ENCODE measurements at places on chromosomes 13 and 19.

DNA sequence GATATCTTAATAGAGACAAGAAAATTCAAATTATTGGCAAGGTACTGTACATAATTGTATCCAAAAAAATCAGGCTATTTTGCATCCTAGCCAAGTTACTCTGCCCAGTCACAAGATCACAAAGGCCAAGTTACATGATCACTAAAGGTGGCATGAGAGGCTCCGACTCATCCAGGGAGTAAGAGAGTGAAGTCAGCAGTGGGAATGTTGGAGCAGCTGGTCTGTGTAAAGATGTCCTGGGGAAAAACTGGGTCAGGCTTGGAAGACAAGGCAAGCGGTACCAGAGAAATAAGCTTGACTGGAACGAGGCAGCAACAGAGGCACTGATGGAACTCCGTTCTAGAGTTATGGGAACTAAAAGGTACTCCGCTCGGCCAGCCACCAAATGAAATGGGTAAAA is 50.2 kb upstream of the PSG2 start:
- no peaks in the 10 kb centered on the region for H3K4me1 ChIP-seq
- DNase-seq, result no peak
- H3K27ac ChIP-seq, result no peak overlapping the region
- H3K27me3 ChIP-seq, result no peaks in the 10 kb centered on the region

- H3K36me3 ChIP-seq, result no peaks in the 10 kb centered on the region
- H3K27ac ChIP-seq, result no peak overlapping the region
- no peak overlapping the region for H3K4me3 ChIP-seq
- H3K4me1 ChIP-seq, result no peaks in the 10 kb centered on the region
- DNase-seq, result no peak
- H3K27me3 ChIP-seq, result no peaks in the 10 kb centered on the region
Observed at GRCh38 chr13:38767506-38768265, 80.8 kb downstream of the FREM2 start.

GRCh38 chr19:51047031-51047335 is 12.2 kb upstream of the KLK12 start:
- H3K36me3 ChIP-seq, result no peaks in the 10 kb centered on the region
- H3K27ac ChIP-seq, result no peak overlapping the region
- H3K4me1 ChIP-seq, result no peaks in the 10 kb centered on the region

- no peaks in the 10 kb centered on the region for H3K27me3 ChIP-seq
- no peaks in the 10 kb centered on the region for H3K4me1 ChIP-seq
- H3K4me3 ChIP-seq, result no peak overlapping the region
- H3K27ac ChIP-seq, result no peak overlapping the region
Observed at GRCh38 chr13:42125046-42125445, 76.6 kb downstream of the DGKH start.

- H3K27ac ChIP-seq, result no peak overlapping the region
- peaks cover 2% of the 10 kb centered on the region for H3K36me3 ChIP-seq
- no peak overlapping the region for H3K4me3 ChIP-seq
- no peak for DNase-seq
Observed at GRCh38 chr19:8302357-8302691, 5.8 kb downstream of the CD320 start.

- no peaks in the 10 kb centered on the region for H3K27me3 ChIP-seq
- no peaks in the 10 kb centered on the region for H3K4me1 ChIP-seq
- no peaks in the 10 kb centered on the region for H3K36me3 ChIP-seq
- no peak overlapping the region for H3K27ac ChIP-seq
Observed at GRCh38 chr19:31502536-31503170, 153.4 kb upstream of the TSHZ3 start.

- no peaks in the 10 kb centered on the region for H3K27me3 ChIP-seq
- H3K36me3 ChIP-seq, result peaks cover 39% of the 10 kb centered on the region
- peaks cover 12% of the 10 kb centered on the region for H3K4me1 ChIP-seq
Observed at GRCh38 chr19:14091813-14092462, 1.4 kb upstream of the SAMD1 start.

- no peak overlapping the region for H3K4me3 ChIP-seq
- no peak for DNase-seq
Observed at GRCh38 chr13:49777746-49778614, 14.5 kb downstream of the KPNA3 start.

GRCh38 chr13:20525144-20525600 is 485 bp downstream of the CRYL1 start:
- H3K27me3 ChIP-seq, result no peaks in the 10 kb centered on the region
- H3K4me1 ChIP-seq, result peaks cover 21% of the 10 kb centered on the region
- peak overlapping the region; percentile 68 for H3K27ac ChIP-seq

GRCh38 chr19:51084505-51084904 is 1.8 kb upstream of the KLK14 start:
- H3K27ac ChIP-seq, result no peak overlapping the region
- H3K27me3 ChIP-seq, result no peaks in the 10 kb centered on the region
- H3K4me1 ChIP-seq, result no peaks in the 10 kb centered on the region
- H3K36me3 ChIP-seq, result no peaks in the 10 kb centered on the region
- no peak overlapping the region for H3K4me3 ChIP-seq

DNA sequence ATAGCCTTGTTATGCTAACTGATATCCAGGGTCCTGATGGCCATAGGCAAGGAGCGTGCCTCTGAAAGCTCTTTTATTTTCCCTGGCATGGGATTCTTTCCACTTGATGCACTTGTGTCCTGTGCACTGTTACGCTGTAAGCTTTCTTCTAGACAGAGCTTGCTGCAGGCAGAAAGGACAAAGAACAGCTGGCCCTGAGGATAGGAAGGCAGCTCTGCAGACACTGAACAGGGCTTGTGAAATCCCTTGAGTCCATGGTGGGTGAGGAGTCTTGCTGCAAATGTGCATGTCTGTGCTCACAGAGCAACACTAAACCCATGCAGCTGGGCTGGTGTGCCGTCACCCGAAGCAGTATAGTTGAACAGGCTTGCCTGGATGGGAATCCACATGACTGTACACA is 126.6 kb downstream of the AKAP11 start:
- H3K27me3 ChIP-seq, result no peaks in the 10 kb centered on the region
- no peak for DNase-seq
- H3K4me3 ChIP-seq, result peak overlapping the region; percentile 21
- peak overlapping the region; percentile 58 for H3K27ac ChIP-seq
- peaks cover 31% of the 10 kb centered on the region for H3K36me3 ChIP-seq

DNA sequence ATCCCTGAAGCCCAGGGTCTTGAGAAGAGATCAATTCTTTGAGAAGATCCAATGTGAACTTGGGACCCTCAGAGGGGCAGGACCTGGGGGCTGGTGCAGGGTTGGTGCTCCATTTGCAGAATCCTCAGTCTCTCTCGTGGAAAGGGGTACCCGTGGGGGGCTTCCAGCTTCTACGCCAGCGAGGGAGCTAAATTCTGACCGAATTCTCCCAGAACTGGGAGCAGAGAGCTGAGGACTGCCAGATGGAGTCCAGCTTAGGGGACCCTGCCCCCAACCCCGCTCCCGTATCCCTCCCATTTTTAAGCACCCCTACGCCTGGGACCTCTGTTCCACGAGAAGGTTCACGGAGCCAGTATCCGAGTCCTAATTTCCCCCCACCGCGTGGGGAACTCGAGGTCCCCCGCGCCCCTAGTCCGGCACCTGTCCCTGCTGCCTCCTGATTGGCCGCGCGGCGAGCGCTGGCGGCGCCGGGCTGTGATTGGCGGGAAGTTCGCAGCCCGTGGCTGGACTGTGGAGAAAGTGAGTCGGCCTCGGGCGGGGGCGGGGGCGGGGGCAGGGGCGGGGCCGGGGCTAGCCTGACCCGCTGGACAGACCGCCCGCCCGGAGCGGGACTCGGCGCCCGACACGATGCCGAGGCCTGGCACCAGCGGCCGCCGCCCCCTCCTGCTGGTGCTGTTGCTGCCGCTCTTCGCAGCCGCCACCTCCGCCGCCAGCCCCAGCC is 4.4 kb upstream of the LTBP4 start:
- H3K36me3 ChIP-seq, result peaks cover 3% of the 10 kb centered on the region
- H3K4me1 ChIP-seq, result peaks cover 40% of the 10 kb centered on the region
- DNase-seq, result peak; percentile 52

GRCh38 chr19:15587663-15588062 is 27.4 kb upstream of the CYP4F8 start:
- H3K4me3 ChIP-seq, result no peak overlapping the region
- no peak for DNase-seq
- no peaks in the 10 kb centered on the region for H3K36me3 ChIP-seq
- no peaks in the 10 kb centered on the region for H3K4me1 ChIP-seq
- no peak overlapping the region for H3K27ac ChIP-seq

DNA sequence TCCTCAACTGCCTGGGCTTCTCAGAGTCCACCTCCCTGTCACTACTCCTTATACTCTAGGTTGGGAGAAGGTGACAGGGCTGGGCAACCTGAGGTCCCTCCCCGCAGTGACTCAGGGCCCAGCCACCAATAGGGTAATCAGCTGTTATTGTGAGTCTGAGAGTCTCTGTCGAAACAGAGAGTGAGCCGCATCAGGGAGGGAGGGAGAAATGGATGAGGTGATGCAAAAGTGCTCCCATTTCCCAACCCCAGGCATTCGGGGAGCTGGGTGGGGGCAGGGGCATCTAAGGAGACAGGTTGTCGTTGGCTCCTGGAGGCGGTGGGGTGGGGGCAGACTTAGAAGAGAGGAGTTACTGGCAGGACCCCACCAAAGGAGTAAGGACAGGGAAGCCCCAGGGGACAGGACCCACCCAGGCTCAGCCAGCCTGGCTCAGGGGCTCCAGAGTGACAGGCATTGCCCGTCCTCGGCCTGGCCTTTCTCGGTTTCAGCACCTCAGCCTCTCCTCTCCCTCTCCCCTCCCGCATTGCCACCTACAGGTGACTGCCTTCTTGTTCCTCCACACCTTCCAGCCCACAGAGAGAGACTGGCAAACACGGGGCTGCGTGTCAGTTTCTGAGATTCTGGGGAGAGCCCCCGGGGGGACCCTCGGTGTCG is at the start of gene DMKN:
DMKN (minus strand) TSS at position 22 of the 654 bp plus-strand sequence. CDS start 174 bp downstream, outside the sequence.
- H3K4me1 ChIP-seq, result peaks cover 8% of the 10 kb centered on the region
- H3K4me3 ChIP-seq, result no peak within 1 kb of the TSS
- no peak within 1 kb of the TSS for H3K27ac ChIP-seq
- no peaks in the 10 kb centered on the region for H3K36me3 ChIP-seq

DNA sequence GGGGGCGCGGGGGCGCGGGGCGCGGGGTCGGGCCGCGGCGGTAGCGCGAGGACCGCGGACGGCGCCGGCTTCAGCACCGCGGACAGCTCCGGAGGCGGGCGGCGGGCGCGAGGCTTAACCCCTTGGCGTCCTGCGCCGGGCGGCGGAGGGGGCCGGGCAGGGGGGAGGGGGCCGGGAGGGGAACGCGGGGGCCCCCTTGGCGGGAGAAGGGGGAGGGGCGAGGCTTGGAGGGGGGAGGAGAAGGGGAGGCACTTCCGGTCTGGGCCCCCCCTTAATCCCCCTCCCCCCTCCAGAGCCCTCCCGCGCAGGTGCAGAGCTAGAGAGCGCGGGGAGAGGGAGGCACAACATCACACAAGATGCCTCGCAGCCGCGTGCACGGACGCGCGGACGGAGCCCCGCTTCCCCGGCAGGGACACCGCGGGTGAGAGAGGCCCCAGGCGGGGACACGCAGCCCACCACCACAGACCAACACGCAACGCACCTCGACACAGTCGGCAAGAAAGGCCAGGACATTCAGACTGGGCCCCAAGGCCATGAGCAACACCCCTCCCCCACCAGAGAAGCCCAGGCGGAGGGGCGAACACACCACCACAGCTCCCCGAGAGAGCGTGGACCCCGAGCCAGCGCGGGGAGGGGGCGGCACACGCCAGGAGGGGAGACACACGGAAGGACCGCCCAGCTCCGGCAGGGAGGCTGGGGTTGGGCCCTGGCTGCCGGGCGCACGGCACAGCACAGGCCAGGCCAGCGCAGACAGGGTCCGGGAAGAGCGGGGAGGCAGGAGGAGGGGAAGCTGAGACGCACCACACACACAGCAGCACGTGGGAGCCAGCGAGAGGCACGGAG is 24.1 kb downstream of the SHANK1 start:
- no peaks in the 10 kb centered on the region for H3K36me3 ChIP-seq
- H3K27ac ChIP-seq, result no peak overlapping the region
- no peak for DNase-seq
- peaks cover 31% of the 10 kb centered on the region for H3K27me3 ChIP-seq

GRCh38 chr19:27779954-27780353 is 1433.0 kb downstream of the UQCRFS1 start:
- no peaks in the 10 kb centered on the region for H3K27me3 ChIP-seq
- no peak for DNase-seq
- no peak overlapping the region for H3K4me3 ChIP-seq
- H3K4me1 ChIP-seq, result no peaks in the 10 kb centered on the region
- H3K36me3 ChIP-seq, result peaks cover 48% of the 10 kb centered on the region

DNA sequence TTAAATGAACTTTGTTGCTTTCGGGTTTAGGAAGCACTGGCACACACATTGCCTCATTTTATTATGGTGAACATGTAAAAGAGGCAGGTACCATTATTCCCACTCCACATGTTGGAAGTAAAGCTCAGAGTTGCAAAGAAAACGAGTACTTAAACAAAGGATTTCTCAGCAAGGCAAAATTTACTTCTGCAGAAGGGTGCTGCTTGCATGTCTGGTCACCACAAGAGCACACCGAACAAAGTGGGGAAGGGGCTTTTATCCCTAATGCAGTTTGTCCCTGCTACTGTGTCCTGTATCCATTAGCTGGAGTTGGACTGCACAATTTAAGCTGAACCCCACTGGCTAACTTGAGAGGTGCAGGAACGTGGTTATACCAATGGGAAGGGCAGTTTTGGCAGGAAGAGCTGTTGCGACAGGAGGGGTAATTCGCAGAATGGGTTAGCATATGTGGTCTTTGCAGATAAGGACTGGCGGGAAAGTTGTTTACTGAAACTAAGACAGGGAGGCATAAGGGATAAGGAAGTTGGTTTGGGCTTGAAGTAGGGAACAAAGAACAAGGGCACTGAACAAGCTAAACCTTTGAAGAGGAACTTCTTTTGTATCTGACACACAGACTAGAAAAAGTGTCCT is 545.5 kb downstream of the UQCRFS1 start:
- H3K27ac ChIP-seq, result no peak overlapping the region
- no peaks in the 10 kb centered on the region for H3K4me1 ChIP-seq
- no peaks in the 10 kb centered on the region for H3K27me3 ChIP-seq
- no peaks in the 10 kb centered on the region for H3K36me3 ChIP-seq
- H3K4me3 ChIP-seq, result no peak overlapping the region

- H3K4me3 ChIP-seq, result no peak overlapping the region
- H3K4me1 ChIP-seq, result peaks cover 10% of the 10 kb centered on the region
- H3K27me3 ChIP-seq, result no peaks in the 10 kb centered on the region
Observed at GRCh38 chr13:49132479-49133002, 87.6 kb upstream of the MLNR start.

DNA sequence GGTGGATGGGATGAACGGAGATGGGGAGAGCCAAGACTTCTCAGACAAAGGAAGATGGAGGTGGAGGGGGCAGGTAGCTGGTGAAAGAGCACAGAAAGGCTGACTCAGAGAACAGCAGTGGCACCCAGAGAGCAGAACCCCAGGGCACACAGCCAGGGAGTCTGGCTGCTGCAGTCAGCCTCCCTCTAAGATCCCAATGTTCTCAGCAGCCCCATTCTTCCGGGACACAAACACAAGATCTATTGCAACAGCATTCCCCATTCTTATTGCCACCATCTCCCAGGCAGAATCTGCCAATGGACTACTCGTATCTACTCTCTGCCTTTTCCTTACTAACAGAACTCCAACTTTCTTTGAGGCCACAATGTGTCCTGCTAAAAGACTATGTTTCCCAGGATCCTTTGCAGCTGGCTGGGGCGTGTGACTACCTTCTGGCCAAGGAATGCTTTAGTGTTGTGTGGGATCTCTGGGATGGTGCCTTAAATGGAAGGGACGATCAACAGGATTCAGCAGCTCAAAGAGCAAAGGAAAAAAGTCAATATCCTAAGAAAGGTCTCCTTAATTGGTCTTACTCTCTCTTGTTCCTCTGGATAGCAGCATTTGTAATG is 7.5 kb downstream of the THAP8 start:
- H3K36me3 ChIP-seq, result peaks cover 7% of the 10 kb centered on the region
- H3K27ac ChIP-seq, result no peak overlapping the region
- no peak for DNase-seq
- peaks cover 8% of the 10 kb centered on the region for H3K4me1 ChIP-seq
- no peaks in the 10 kb centered on the region for H3K27me3 ChIP-seq
- H3K4me3 ChIP-seq, result no peak overlapping the region

GRCh38 chr13:60226507-60226906 is 62.8 kb upstream of the DIAPH3 start:
- H3K4me3 ChIP-seq, result no peak overlapping the region
- no peak for DNase-seq
- no peaks in the 10 kb centered on the region for H3K36me3 ChIP-seq
- H3K4me1 ChIP-seq, result peaks cover 11% of the 10 kb centered on the region
- H3K27ac ChIP-seq, result no peak overlapping the region

All from T-helper 2 cell treated with Interferon-gamma antibody and Interleukin-4, amounts not matched to agents 5 μg/mL and 100 μg/mL, for 36 hours (primary cell).